ENCODE measurements at places on chromosomes 13 and 19. TPM values are rescaled to one million over a fixed set of nuclear protein-coding genes. Genes with fewer than 3 reads are reported as not detected.

DNA sequence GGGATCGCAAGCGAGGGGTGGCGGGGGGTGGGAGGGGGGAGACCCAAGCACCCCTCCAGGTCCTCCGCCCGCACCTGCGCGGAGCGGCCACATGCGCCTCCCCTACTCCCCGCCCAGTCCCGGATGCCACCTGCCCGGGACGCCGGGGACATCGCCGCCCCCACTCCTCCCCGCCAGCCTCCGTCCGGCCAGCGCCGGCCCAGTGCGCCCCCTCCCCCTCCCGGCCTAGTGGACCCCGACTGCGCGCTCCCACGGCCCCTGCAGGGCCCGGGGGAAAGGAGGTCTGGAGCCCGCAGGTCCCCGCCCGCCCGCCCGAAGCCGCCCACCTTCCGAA is 263 bp downstream of the RHPN2 start:
- no peak for DNase-seq

- DNase-seq: no peak
Observed at GRCh38 chr13:52765611-52766390, 26.2 kb upstream of the CNMD start.

DNA sequence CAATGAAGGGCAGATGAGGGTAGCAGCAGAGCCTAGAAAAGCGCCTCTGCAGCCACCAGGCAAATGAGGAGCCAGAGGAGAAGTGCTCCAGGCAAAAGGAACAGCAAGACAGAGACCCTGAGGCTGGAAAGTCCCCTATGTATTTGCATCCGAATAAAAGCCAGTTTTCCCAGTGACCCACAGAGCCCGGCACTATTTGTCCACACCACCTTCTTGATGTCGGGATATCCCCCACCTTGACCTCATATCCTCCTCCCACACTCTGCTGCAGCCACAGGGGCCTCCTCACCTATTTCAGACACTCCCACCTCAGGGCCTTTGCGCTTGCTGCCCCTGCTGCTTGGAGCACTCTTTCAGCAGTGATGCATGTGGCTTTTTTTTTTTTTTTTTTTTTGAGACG is 6.6 kb downstream of the ATG4D start:
- no peak for DNase-seq

TLE2 gene
- 46.7 TPM for total RNA-seq

KLK14 gene
- not detected for total RNA-seq

BORCS8 gene
- total RNA-seq: 15.2 TPM

Data from thoracic aorta (tissue), 2 donors.